ENCODE measurements at places on chromosomes 11 and 22. TPM values are rescaled to one million over a fixed set of nuclear protein-coding genes. Genes with fewer than 3 reads are reported as not detected.

XKR3 gene
- not detected for total RNA-seq

SYCE3 gene
- total RNA-seq, result not detected

PTPRCAP gene
- total RNA-seq, result 1.4 TPM

TRIM51 gene
- not detected for total RNA-seq

Measured in hair follicular keratinocyte (primary cell).